ENCODE measurements at places on chromosomes 1 and 21.

- DNase-seq = no peak
Measured at GRCh38 chr1:25724201-25724600, 75.8 kb upstream of the SELENON start.

- DNase-seq = no peak
Measured at GRCh38 chr1:3066250-3066711, 2.7 kb upstream of the PRDM16 start.

DNA sequence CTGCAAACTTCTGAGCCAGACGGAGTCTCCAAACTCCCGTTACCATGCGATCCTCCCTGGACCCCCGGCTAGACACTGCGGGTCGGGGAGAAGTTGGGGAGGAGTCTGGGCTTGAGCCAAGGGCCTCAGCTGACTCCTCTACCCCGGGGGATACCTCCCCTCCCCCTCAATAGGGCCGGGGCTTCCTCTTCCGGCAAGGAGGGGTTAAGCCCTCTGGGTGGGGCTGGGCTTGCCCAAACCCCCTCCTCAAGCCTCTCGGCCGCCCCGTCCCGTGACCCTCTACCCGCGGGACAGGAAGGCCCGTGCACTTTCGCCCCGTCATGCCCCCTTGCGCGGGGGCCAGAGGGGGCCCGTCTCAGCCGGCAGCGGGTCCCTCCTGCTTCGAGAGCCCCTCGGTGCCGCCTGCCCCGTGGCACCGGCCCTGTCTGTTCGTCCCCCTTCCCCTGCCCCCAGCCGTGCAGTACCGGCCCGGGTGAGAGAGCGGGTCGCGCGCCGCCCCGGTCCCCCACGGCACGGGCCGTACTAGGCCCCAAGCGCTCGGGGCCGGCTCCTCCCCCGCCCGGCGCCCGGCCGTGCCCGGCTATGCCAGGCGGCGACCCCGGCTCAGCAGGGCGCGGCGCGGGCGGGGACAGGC, 652 bp downstream of the ARL8A start:
- no peak for DNase-seq

DNA sequence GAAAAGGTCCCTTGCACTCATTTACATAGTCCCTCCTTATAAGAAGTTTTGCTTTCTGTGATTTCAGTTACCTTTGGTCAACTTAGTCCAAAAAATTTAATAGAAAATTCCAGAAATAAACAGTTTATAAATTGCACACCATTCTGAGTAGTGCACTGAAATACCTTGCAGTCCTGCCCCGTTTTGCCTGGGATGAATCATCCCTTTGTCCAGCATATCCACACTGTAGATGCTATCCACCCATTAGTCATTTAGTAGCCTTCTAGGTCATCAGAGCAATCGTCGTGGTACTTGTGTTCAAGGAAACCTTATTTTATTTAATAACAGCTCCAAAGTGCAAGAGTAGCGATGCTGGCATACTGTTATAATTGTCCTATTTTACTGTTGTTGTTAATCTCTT, 38.0 kb downstream of the SPRTN start:
- no peak for DNase-seq

Data from amygdala (tissue), 56 donors.